Kidney tubule cell (primary cell): ENCODE measurements at places on chromosomes 16 and 17.

DNA sequence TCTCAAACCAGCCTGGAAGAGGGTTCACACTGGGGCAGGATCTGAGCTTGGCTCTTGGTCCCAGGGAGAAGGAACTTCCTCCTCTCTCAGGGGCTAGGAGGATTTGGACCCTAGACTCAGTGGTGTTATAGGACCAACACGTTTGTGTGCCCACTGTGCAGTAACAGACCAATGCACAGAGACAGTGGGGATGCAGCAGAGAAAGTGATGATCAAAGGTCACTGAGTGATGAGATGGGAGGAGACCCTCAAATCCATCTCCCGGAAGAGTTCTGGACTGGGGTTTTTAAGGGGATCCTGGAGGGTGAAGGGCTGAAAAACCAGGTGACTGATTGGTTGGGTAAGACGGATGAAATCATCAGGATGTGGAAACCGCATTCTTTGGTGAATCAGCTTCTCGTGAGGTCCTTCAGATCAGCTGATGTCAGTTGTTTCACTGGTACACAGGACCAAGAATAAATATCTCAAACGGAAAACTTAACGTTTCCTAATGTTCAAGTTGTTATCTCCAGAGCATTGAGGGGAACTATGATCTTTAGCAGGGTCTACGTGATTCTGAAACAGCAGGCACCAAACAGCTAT is 3.3 kb upstream of the VAC14 start:
- DNase-seq: no peak

- DNase-seq: peak; percentile 58
Observed at GRCh38 chr17:64736804-64737492, 74.8 kb upstream of the SMURF2 start.

GRCh38 chr16:11201498-11202259 is 54.3 kb downstream of the SOCS1 start:
- peak; percentile 94 for DNase-seq

DNA sequence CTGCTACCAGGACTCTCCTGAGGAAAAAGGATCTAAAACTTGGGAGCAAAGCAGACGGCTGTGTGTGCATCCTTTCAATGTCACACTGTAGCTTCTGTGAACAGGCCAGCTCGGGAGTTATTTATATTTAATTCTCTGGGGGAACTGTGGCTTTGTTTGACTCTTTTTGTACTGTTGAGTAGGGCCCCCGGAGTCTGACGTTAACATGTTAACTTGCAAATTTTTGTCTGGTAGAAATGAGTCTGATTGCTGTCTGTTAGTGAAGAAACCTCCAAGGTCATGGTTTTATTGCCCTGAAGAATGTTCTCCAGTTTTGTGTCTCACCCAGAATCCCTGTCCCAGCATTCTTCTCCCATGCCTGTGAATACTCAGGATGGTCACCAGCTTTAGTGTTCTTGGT is 14.2 kb upstream of the KCNG4 start:
- DNase-seq: no peak

- peak; percentile 98 for DNase-seq
Observed at GRCh38 chr16:52050418-52050817, 496.5 kb downstream of the TOX3 start.

DNA sequence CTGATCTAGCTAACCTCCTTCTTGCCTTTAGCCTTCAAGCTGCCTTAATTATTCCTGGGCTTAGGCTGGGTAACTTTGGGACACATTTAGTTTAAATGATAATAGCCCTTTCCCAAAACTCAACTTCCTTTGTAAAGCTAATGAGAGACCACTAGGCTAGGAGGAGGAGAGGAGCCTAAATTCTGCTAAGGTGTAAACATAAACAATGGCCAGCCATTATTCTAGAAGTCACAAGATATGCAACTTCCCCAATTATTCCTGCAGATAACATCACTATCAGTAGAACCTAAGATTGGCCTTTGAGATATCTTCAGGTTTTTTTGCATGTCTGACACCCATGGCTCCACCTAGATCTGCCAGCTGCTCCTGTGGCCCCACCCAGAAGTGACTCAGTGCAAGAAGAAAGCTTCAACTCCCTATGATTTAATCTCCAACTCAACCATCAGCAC is 131.2 kb upstream of the FAM20A start:
- DNase-seq: peak; percentile 13

GRCh38 chr17:27525316-27525715 is 69.1 kb downstream of the KSR1 start:
- DNase-seq: no peak

GRCh38 chr17:54882950-54883349 is 17.7 kb upstream of the TOM1L1 start:
- DNase-seq: no peak

DNA sequence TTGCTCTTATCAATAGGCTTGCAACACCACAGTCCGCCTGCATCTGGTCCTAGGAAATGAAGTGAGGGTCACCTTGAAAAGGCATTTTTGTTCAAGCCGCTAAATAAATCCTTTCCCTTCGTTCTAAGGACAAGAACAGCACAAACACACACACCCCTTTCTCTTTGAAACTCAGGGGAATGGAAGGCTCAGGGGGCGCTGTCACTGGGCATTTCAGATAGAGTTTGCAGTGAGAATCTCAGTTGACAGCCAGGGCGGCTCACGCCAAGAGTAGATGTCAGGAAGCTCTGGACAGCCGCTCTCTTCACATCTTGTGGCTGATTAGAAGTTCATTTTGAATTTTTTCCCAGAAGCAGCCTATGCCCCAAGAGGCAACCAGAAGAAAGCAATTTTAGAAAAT is 39.8 kb downstream of the ABAT start:
- no peak for DNase-seq
